Stimulated activated CD4-positive, alpha-beta T cell treated with anti-CD3 and anti-CD28 coated beads, TNF-alpha, amount 100 ng/mL, for 24 hours (primary cell): ENCODE measurements at places on chromosomes 13 and 19.

DNA sequence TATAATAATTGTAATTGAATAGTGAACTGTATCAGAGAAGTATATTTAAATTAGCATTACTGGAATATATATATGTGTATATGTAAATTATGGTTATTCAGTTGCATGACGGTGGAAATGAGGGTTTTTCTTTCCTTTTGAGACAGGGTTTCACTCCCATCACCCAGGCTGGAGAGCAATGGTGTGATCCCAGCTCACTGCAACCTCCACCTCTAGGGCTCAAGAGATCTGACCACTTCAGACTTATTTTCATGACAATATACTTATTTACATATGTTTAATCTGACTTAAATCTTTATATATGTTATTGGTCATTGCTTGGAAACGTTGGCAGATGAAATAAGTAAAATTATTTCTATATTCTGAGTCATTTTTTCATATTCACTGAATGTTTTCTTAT, 744.4 kb upstream of the PRR20A start:
- DNase-seq, result no peak

GRCh38 chr19:46471116-46471733, at the start of gene PNMA8A:
Gene PNMA8A (minus strand): TSS chr19:46471563. CDS start chr19:46471035, 528 bp downstream.
- no peak for DNase-seq

DNA sequence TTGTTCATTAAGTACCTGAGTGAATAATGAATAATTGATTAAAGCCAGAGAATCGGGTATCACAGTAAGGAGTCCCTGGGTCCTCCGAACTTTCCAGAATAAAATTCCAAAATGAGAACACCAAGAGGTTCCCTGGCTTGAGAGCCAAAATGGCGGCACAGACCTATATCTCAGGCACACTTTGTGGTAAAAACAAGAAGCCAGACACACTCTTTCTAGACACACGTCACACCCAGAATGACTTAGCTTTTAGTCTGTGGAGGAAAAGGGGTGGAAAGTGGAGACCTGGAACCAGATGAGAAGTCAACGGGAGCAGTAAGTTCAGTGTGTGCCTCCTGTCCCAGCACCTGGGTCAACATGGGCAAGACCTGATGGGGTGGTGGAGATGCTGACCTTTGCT, 8.4 kb downstream of the ARL11 start:
- no peak for DNase-seq

- no peak for DNase-seq
These were observed 1.6 kb downstream of the HCN2 start for GRCh38 chr19:591099-591958.

DNA sequence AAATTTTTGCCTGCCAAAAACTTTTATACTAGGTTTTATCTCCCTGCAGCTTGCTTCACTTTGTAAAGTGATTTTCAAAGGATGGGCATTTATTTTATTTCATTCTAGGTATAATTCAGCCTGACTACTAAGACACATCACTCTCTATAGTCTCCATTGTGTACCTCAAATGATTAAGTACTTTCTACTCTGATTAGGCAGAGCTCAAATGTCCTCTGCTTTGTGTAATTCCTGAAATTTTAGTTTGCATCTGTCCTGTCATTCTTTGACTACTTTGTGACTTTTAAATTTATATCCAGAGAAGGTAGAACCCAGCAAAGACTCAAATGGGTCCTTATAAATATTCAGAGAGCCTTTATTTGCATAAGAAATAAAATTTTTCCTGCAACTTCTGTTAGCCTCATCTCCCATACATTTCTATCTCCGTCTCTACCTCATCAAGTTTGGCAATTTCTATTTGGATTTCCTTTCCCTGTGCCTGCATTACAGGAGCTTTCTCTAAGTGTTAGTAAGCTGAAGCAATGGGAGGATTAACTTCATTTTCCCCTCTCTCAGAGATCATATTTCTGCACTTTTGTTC, 1038.0 kb upstream of the ATXN8OS start:
- DNase-seq, result no peak

DNA sequence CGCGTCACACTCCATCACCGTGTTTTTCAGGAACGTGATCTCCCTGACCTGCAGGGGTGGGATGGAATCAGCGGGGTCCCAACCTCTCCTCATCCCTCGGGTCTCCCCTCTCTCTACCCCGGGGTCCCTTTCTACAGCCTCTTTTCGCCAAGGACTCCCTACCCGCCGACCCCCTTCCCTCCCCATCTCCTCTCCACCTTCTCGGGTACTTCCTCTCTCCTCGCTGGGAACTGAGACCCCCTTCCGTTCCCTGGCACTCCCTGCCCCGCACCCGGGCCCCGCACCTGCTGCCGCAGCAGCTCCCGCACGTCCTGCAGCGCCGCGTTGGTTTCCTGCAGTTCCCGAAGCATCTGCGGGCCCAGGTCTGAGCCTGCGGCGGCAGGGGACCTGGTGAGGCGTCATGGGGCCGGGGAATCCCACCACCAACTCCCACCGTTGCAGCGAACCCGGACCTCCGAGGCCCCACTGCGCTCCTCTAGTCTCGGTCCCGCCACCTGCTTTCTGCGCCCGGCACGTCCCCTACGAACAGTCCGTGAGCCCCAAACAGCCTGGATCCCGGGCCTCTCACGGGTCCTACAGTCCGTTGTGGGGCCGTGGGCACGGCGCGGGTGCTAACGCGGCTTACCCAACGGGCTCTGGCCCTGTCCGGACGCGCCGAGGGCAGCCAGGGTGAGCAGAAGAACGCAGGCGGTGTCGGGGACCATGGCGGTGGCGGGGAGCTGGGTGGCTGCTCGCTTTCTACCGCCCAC, at the start of gene COMP:
COMP (minus strand) TSS at position 740 of the 749 bp plus-strand sequence; CDS start at position 704, 36 bp downstream.
- no peak for DNase-seq

DNA sequence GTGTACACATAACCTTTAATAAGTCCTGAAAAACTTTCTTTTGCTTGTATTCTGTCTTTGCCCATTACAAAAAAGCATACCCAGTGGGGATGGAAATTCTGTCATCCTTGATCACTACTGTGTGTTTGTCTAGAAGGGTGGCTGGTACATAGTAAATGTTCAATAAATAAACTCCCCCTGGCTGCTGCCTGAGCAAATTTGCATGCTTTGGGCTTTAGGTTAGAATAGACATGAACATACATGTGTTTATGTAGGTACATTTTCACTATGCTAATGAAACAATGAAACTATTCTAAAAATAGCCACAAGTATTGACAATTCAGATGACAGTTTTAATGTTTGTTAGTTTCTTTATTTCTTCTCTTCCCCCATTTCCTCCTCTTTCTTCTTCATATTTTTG, 36.1 kb downstream of the TNFSF13B start:
- DNase-seq, result no peak

GRCh38 chr19:6833166-6833790, 54.1 kb upstream of the ADGRE1 start:
- DNase-seq, result no peak

DNA sequence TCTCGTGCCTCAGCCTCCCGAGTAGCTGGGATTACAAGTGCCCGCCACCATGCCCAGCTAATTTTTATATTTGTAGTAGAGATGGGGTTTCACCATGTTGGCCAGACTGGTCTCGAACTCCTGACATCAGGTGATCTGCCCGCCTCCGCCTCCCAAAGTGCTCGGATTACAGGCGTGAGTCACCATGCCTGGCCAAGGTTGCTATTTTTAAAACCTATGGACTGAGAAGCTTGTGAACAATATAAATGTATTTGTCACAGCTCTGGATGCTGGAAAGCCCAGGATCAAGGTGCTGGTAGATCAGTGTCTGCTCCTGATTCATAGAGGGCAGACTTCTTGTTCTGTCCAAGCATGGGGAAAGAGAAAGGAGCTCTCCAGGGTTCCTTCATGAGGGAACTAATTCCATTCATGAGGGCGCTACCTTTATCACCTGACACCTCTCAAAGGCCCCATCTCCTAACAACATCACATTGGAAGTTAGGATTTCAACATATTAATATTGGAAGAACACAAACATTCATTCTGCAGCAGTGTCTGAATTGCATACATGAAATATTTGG, 16.1 kb downstream of the CARD8 start:
- DNase-seq, result no peak
